ENCODE measurements at places on chromosomes 4 and X. TPM values are rescaled to one million over a fixed set of nuclear protein-coding genes. Genes with fewer than 3 reads are reported as not detected.
A peak's percentile ranks its signal among the peaks of the same experiment; 100 is the strongest.

Gene VSIG4
- 0.59 TPM for total RNA-seq

DNA sequence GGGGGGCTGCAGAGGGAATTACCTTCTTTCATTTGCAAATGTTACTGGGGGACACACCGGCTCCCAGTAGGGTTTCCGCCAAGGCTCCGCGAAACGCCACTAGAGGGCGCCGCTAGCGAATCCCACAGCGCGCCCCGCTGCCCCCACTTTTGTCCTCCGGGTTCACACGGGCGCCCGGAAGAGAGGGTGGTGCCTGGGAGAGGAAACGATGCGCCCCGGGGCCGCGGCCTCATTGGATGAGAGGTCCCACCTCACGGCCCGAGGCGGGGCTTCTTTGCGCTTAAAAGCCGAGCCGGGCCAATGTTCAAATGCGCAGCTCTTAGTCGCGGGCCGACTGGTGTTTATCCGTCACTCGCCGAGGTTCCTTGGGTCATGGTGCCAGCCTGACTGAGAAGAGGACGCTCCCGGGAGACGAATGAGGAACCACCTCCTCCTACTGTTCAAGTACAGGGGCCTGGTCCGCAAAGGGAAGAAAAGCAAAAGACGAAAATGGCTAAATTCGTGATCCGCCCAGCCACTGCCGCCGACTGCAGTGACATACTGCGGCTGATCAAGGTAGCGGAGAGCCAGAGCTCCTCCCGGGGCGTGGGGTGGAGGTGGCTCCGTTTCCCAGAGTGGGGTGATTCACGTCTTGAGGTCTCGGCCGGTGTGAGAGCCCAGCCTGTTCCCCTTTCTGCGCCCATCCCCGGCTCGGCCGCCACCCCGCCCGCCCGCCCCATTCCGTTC lies at the start of gene SAT1:
SAT1 (plus strand) TSS at position 311 of the 726 bp plus-strand sequence; CDS start at position 490, 179 bp downstream.
- peak; percentile 86 for DNase-seq

DNA sequence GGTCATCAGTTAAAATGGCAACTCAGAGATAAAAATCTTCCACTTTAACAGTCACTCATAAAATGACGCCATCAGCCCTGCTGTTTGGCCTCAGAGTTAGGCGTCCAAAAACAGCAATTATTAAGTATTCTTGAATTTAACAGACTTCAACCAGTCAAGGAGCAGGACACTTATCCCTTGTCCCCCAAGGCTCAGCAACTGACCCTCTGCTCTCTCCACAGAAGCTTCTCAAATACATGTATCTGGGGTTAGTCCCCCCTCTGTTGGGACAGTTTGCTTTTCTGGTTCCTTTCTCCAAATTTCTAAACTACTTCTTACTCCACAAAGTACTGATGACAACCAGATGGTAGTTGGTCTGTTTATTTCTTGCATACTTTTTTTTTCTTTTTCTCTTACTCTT lies 54.4 kb downstream of the SOD3 start:
- DNase-seq = no peak

Gene GABRG1
- not detected for total RNA-seq

Gene HMGB3
- 116 TPM for total RNA-seq

Gene BANK1
- total RNA-seq = 2.4 TPM

GRCh38 chr4:119041951-119042560 lies 93.6 kb upstream of the MYOZ2 start:
- peak; percentile 67 for DNase-seq

DNA sequence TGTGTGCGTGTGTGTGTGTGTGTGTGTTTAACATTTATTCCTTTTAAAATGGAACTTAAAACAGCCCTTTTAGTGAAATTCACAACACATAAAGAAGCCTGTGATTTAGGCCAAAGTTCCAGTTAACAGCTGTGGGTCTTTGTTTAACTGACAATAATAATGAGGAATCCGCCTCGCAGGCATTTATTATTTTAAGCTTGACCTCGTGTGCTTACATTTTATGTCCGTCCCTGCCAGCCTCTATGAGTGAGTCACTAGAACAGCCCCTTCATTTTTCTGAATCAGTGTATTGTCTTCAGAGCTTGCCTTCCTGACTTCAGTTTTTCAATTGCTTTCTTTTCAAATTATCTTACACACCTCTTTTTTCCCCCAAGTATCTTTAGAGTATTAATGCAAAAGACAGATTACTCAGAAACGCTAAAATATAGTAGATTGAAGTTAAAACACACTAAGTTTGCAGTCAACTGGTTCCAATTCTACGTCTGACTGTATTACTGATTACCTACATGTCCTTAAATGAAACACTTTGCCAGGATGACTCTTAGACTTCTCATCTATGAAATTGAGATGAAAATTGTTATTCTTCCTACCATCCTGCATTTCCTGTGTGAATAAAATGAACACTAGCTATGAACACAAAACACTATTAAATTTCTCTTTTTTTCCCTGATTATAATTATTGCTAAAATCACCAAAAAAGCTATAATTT lies 319.6 kb upstream of the HS3ST1 start:
- peak; percentile 83 for DNase-seq

- DNase-seq = no peak
Measured at GRCh38 chrX:46788902-46789301, 30.0 kb upstream of the SLC9A7 start.

GRCh38 chr4:20109391-20109790 lies 142.3 kb upstream of the SLIT2 start:
- no peak for DNase-seq

Gene DDX53
- total RNA-seq = not detected

Gene EXOC1L
- not detected for total RNA-seq

Gene TBX22
- not detected for total RNA-seq

GRCh38 chrX:19162851-19163250 lies 40.6 kb upstream of the ADGRG2 start:
- DNase-seq = no peak

Gene RAB28
- 12.1 TPM for total RNA-seq

DNA sequence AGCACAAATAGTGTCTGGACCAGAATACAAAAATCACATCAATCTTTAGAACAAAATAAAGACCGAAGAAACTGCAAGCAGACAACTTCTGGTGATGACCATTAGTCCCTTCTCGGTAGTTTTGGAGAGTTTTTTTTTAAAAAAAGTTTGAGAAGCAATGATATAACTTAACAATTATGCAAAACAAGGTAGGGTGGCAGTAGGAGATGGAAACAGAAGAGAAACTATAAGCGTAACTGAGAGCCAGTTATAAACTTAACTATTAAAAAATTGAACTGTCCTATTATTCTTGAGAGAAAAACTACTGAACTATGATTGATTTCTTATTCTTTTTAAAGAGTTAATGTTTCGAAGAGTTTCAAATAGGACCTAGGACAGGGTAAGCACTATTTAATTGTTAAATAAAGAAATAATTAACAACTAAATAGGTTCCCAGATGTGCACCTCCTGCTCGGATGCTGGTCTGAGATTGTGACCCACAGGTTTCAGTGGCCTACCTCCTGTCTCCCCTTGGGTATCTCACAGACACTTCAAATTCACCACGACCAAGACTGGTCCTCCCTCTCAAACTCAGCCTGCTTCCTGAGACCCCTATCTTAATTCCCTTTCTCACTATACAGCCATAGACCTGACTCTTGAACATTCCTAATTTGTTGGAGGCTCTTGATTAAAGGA lies 81.3 kb downstream of the LEF1 start:
- DNase-seq = no peak

DNA sequence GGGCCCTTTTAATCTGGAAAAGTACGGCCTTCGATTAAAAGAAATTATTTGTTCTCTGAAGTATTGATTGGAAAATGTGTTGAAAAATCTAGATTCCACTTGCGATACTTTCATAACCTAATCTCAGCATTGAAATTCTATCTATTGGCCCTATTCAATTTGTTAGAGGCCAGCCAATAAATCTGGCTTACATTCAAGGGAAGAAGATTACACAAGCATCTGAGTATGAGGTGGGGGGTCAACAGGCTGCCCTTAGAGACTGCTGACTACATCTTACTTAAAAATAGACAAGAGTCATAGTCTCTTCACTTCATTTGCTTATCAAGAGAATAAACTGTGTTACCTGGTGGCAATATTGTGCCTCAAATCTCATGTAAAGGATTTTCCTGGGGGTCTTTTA lies 248.0 kb upstream of the KCNIP4 start:
- DNase-seq = no peak

Gene MAGEA2
- 48.1 TPM for total RNA-seq

GRCh38 chrX:153549807-153550206 lies 32.4 kb downstream of the ATP2B3 start:
- no peak for DNase-seq

Gene MYOZ2
- total RNA-seq = not detected

Gene OPN1MW
- not detected for total RNA-seq

GRCh38 chrX:11185861-11186260 lies 74.7 kb downstream of the HCCS start:
- no peak for DNase-seq

DNA sequence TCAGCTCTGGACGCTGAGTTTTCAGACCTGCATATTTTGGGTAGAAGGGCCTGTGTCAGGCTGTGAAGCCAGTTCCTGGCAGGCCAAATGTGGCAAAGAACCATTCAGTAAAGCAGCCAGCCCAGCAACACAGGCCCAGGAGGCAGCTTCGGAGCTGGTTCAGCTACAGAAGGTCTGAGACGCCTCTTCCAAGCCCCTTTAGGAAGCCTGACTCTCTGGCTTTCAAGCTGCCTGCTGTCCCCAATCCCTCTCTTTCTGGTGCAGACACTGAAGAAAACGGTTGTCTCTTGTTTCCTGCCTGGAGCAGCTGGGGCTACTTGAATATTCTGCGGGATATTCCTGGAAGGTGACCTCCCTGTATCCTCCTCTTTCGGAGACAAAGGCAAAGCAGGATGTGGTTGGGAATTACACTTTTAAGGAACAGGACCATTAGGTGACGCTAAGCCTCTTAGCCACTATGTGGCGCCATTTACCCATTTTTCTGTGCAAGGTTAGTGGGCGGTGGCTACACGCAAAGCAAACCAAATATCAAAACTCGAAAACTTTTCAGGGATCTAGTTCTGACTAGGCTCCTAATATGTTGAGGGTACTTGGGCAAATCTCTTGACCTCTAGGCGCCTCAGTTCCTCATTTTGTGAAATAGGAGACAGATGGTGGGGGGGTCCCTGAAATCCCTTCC lies 47.2 kb upstream of the LAS1L start:
- peak; percentile 48 for DNase-seq

DNA sequence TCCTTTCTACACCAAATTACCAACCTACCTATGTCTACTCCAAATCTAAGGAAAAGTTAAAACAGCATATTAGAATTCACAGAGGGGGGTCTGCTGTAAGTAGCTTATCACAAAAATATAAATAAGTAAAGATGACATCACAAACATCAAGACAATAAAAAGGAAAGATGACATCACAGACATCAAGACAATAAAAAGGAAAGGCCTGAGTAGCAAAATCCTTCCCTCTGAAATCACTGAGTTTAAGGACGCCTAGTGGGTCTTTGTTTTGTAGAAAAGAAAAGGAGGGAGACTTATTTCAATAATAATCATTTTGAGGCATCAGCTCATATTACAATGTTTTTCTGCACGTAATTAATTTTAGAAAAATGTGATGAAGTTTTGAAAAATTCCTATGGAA lies 707.0 kb upstream of the GRID2 start:
- DNase-seq = no peak

GRCh38 chrX:150504397-150505182 lies 63.8 kb upstream of the MTM1 start:
- no peak for DNase-seq

- peak; percentile 29 for DNase-seq
Measured at GRCh38 chr4:20248155-20248558, 3.5 kb upstream of the SLIT2 start.

Gene CRMP1
- total RNA-seq = not detected

DNA sequence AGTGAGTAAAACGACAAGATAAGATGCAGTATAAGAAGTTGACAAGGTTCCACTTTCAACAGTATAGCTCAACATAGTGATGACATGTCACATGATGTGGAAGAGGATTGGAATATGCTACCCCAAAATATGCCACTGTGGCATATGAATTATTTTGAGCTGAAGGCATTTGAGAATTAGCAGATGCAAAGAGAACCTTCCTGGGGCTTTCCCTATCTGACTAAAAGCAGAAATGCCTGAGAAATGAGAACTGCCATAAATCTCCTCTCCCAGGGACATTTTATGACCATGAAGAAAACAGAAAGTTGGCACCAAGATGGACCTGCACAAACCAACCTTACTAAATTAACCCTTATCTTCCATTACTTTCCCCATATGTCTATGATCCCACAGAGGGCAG lies 24.8 kb downstream of the CDKN2AIP start:
- no peak for DNase-seq

All from HCT116 (cell line).